GM19239 (cell line): ENCODE measurements at places on chromosomes 6 and 20.

- DNase-seq, result no peak
These were observed at the start of gene C6orf58 for GRCh38 chr6:127576874-127577273. TSS of gene C6orf58 (plus strand) at chr6:127577174. CDS start at chr6:127577186, 12 bp downstream.

GRCh38 chr6:161727083-161727833 is 453.4 kb upstream of the AGPAT4 start:
- DNase-seq, result no peak

DNA sequence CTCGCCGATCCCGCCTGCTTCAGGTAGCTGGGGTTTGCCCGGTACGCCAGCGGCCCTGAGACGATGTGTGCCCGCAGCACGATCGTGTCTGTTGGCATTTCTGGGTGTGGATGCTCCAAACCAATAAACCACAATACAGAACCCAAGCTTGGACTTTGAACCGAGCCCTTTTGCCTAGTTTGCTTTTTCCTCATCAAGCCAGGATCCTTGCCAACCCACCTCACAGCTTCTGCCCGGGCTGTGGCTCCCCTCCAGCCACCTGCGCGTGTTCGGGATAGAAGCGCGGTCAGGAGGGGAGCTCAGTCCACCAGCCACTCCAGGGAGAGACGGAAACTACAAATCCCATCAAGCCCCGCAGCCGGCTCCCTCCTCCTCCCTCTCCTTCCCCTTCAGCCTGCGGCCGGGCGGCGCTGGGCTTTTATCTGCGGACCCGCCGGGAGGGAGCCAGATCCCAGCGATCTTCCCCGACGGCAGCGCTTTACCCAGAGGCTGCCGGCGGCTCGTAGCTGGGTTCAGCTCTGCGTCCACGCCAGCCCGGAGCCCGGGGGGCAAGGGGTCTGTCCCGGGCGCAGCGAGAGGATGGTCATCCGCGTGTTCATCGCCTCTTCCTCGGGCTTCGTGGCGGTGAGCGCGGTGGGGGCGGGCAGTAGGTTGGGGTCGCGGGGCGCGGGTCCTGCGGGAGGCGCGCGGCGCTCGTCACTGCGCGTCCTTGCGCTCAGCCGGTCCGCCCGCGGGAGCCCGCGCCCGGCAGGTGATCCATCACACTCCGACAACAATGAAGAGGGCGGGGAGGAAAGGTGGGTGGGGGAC is at the start of gene SH3BGRL2:
Gene SH3BGRL2 (plus strand): TSS at position 447 of the 810 bp plus-strand sequence. CDS start 133 bp downstream, at position 580.
- peak; percentile 33 for DNase-seq

- DNase-seq, result no peak
These were observed 301.3 kb downstream of the QKI start for GRCh38 chr6:163715846-163716245.

DNA sequence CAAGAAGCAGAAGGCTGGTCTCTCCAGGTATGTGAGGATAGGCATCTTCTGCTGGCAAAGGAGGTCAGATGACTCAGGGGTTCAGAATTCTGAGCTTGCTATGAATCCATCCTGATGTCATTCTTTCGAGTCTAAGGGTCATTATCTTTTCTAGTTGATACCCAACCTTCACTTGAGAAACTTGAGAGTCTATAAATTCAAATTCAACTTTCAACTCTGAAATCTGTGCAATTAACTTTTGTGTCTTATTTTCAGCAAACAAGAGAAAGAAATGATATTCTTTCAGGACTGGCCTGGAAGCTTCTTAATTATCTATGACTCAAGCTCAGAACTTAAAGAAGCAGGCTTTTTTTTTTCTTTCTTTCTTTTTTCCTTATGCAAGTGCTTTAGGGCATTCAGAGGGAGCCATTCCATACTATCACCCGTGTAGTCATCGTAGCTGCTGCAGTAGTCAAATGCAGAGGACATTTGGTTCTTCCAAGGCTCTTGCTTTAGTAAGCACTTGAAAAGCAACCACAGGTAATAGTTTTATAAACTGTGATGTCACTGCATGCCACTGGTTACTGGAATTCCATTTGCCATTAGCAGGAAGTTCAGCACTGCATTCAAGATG is 93.0 kb downstream of the ADTRP start:
- no peak for DNase-seq

DNA sequence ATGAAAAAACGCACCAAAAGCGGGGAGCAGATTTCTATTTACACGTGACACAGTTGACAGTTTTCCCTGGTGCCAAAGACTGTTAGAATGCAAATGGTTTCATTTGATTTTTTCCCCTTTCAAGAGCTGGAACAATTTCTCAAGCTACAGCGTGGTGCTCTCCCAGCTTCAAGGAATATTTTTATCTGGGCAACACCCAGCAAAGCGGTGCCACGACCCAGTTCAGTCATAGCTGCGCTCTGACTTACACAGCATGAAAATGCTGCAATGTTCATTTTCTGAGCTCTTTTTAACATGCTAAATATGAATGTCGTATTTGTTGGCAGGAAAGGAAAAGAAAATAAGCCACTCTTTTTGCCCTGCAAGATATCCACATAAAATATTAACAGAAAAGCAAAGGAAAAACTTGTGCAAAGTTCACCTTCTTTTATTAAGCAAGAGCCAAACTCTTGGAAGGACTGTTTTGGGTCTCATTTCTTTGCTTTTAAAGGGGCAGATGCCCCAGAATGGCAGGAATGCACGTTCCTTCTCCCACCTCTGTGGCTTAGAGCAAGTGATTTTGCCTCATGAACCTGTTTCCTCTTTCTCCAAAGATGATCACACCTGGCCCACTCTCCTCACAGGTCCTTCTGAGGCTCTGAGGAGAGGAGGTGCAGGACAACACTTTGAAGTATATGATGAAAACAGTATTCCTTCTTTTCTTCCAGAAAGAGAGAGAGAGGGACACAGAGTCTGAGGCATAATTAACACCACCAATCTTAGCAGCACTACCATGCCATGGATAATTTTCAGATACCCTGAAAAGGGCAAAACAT is 47.0 kb downstream of the TTI1 start:
- DNase-seq, result no peak

DNA sequence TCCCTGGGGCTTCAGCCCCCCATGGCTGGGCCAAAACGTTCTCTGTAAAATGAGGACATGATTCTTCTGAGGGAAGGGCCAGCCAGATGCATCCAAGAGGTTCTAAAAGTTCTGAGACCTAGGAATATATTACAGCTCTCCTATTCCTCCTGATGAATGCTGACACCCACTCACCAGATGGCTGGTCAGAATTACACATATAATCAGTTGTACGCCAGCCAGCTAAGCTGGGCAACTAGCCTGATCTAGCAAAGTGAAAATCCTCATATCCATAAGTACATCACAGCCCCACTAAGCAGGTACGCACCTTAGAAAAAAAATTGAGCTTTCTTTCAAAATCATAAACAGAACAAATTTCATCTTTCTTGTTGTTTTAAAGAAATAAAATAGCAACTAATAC is 34.8 kb downstream of the C6orf118 start:
- no peak for DNase-seq

DNA sequence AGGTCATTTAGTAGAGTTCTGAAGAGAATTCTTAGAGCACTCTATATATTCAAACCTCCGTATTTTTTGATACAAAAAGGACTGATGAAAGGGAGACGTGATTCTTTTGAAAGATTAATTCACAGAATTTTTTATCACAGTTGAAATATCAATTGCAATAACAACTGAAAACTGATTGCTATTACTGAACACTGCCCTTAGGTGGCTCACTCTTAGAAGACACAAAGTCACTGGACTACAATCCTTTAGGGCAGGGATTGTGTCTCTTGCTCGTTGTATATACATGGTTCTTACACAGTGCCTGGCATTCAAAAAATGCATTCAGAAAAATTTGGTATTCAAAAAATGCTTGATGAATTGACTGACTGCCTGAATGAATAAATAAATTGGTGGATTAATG is 17.1 kb upstream of the CALHM6 start:
- DNase-seq, result no peak

GRCh38 chr20:51616060-51616459 is 73.5 kb upstream of the NFATC2 start:
- no peak for DNase-seq

GRCh38 chr6:151917531-151918329 is 110.2 kb downstream of the ESR1 start:
- DNase-seq, result no peak

DNA sequence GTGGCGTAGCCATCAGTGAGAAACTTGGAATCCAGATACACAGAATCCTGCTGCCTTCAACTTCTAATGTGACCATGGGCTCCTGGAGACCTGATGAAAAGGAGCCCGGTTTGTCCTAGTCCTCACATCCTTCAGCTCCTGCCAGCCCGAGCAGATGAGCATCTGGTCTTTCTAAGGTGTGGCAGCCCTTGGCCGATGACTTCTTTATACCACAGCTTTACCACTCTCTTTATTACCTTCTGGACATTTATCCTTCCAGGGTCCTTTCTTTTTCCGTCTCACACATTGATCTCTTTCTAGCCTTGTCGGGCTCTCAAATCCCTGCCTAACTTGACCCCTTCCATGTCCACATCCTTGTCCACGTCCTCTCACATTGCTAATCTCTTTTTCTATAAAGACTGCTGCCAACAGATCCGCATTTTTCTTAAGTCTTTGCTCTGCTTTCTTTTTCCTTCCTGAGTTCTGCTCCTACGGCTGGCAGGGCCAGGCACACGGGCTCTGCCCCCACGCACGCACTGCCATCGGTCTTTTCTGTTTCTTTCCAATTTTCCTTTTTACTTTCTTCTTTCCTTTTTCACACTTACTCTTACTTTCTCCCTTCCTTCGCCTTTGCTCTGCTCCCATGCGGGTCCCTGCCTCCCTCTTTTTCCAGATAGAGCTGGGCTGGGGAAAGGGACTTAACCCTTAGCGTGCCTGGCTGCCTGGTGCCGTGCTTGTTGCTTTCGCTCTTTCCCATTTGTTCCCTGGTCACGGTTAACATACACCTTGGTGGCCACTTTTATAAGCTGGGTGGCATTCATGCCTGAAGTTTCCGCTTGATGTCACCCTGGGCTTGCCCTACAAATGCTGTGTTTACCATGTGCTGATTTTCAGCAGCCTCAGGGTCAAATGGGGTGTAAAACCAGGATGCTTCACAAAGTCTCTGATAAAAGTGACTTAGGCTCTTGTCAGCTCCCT is 9.4 kb upstream of the GMPR start:
- no peak for DNase-seq

- no peak for DNase-seq
These were observed 708.7 kb downstream of the UTRN start for GRCh38 chr6:144993870-144994269.

- DNase-seq, result no peak
These were observed 40.9 kb downstream of the SLC24A3 start for GRCh38 chr20:19253316-19253715.
